ENCODE measurements at places on chromosomes 13 and 19.

DNA sequence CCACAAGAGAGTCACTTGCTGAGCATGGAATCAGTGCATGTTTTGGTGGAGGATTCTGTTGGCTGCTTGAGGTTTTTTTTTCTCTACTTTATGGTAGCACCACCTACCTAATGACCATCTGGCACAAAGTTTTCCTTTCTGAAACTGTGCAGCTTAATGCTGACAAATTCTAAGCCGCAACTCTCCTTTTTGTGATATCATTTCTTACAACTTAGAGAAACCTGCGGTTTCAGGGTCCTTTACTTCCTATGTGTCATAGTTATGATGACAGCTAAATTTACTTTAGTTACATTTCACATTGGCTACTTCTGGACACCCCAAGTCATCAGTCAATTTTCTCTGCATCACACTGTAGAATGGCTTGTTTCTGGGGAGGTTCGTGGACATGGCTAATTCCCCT, 115.4 kb upstream of the TMTC4 start:
- DNase-seq = no peak

- DNase-seq = no peak
Measured at GRCh38 chr19:10006335-10006708, 4.0 kb downstream of the COL5A3 start.

GRCh38 chr19:45406226-45407090, at the start of gene POLR1G:
Gene POLR1G, plus strand, starts transcription at chr19:45406644. Its CDS starts 53 bp downstream, at chr19:45406697.
- peak; percentile 84 for DNase-seq

DNA sequence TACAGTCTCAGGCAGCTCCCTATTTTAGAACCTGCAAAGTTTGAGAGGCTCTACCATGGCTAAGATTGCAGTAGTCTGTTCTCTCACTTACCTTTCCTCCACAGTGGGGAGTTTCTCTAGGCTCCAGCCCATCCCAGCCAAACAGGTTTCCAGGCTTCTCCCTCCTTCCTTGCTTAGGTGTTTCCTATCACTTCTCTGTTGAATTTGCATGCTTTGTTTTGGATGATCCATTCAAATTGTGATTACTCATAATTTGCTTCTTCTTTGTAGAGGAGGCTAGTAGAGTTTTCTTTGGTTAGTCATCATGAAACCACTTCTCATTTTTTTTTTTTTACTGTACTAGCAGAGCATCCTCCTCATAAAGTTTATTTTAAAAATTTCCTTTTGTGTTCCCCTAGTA, 1242.2 kb upstream of the MIR17HG start:
- no peak for DNase-seq

DNA sequence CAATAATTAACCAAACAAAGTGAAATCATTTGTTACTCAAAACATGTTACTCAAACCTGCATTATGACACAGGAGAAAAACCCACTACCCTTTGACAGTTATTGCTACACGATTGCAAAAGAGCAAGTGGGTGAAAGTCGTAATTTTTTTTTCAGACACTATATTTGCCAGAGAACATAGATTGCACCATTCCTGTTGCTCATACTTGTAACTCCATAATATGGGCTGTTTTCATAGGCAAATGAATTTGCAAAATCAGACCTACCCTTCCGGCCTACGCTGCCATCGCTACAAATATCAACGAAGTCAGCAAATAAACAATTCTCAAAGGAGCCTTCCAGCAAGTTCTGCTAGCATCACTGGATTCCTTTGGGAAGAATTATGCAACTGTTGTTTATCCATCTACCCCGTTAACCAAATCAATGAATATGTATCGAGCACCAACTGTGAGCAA, 396.5 kb downstream of the IRS2 start:
- DNase-seq = no peak

DNA sequence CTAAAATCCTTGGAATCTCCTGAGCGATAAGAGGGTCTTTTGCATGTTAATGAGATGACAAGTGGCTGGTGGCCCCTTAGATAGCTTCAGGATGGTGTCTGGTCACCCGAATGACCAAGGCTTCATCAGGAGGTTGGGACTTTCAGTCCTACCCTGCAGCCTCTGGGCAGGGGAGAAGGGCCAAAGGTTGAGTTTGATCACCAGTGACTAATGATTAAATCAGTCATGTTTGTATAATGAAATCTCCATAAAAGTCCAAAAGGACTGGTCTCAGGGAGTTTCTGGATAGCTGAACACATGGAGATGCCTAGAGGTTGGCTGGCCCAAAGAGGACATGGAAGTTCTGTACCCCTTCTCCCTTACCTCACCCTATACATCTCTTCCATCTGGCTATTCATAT, 316.2 kb downstream of the MTUS2 start:
- no peak for DNase-seq

DNA sequence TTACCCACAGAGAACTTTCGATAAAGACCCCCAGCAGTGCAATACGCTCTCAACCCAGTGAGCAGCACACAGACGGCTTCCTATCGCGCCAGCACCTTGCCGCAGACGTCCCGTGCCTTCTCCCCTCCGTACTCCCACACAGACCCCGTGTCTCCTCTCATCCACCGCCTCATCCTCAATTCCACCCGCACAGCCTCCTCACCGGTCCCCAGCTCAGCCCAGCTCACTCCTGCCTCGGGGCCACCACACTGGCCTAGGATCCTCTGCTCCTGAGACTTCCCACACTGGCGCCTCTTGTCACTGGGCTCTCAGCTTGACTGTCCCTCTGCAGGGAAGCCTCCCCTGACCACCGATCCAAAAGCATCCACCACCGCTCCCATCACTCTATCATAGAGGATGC, 9.0 kb downstream of the MLLT1 start:
- DNase-seq = no peak

- no peak for DNase-seq
Measured at GRCh38 chr13:27624071-27624470, 2.4 kb downstream of the POLR1D start.

- peak; percentile 16 for DNase-seq
Measured at GRCh38 chr19:44050740-44051649, 841 bp upstream of the ZNF223 start.

GRCh38 chr13:63460462-63461090, 2044.9 kb upstream of the PCDH20 start:
- DNase-seq = no peak

DNA sequence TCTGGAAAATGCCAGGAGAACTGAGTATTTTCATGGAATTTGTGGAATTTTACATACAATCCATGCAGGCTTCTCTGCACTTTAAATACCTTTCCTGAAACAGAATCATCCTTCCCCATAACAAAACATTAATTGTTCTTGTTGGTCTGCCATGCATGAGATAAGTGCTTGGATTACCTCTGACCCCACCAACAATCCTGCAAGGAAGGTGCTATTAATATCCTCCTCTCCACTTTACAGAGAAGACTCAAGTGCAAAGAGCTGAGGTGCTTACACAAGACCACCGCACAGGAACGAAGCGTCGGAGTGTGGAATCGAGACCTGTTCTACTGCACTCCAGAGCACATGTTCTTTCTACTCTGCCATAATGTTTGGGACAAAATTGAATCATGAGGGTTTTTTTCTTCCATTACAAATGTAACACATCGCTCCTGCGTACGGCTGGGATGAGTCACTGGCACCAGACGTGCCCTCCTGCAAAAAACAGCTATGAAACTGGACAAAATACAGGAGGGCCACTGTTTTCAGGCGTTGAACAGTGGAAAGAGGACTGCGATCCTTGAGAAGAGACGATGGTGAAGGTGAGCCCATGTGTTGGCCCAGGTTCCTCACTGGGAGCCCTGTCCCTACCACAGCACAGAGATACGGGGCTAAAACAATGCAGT, 12.9 kb upstream of the LRRC4B start:
- no peak for DNase-seq

DNA sequence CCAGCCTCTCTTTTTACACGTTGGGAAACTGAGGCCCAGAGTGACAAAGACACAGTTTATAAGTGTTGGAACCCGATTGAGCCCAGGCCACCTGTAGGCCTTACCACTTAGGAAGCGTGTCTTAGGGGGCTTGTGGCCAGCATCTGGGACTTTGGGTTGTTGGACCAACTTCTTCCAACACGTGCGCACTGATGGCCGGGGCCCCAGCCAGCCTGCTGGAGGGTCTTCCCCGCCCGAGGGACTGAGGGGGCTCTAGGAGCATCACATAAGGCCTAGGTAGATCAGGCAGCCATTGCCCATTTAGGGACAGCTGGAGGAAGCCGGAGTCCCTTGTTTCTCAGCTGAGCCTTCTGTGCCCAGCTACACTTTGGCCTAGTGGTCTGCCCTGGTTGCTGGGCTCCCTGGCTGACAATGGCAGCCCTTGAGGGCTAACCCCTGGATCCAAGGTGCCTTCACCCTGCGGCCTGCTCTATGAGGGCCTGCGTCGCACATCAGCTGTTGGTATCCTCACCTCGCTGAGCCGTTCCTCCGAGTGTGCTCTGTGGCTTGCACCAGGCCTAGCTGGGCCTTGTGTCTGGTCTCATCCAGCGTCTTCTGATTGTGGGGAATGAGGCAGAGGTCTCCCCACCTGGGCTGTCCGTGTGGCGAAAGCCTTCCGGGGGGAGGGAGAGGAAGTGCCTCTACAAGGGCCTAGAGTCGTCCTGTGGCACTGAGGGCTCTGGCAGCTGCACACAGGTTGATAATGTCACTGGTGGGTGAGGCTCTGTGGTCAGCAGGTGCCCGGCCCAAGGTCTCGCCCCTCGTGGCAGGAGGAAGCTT, 1.2 kb downstream of the RAB11B start:
- no peak for DNase-seq

DNA sequence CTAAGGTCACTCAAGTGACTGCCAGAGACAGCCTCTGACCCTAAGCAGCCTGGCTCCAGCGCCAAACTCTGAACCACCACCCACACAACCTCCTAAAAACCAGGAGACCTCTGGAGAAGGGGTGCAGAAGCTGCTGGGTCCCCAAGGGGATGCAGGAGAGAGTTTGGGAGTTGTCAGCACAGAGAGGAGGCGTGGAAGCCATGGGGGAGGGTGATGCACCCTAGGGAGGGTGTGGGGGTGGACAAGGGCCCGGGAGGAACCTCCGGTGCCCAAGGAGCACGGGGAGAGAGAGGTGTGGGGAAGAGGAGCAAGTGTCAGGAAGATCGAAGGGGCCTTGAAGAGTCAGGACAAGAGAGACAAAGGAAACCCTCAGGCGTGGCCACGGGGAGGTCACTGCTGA, 2.1 kb upstream of the HIPK4 start:
- no peak for DNase-seq

GRCh38 chr13:103187721-103188156, 121.5 kb upstream of the SLC10A2 start:
- no peak for DNase-seq

DNA sequence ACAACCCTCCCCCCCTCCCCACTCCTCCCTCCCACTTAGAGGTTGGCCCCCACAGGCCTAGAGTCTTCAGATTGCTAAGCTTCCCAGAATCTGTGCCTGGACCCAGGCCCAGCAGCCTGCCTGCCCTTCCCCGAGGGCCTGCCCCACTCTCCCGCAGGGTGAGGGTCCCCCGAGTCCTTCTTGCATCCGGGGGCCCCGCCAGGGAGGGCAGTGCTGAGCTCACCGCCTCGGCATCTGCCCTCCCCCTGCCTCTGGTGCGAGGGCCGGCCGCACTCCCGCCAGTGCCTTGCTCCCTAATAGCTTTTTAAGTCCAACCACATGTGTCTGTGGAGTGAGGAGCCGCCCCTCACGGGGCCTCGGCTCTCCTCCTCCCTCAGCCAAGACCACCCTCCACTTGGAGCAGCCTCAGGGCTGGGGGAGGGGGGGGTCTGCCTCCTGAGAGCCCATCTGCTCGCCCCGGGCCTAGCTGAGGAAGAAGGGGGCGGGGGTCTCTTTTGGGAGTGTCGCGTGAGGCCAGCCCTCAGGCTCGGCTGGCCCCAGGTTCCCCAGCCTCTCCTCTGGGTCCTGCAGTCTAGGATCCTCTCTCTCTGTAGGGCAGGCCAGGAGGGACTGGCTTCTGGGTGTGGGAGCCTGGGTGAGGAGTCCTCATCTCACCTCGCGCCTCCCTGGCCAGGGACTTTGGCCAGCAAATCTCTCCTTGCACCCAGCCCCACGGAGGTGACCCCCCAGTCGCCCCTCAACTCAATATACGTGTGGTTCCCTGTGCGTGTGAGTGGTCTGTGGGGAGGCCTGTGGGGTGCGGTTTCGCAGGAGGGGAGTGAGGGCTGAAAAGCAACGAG, 47.2 kb downstream of the LYL1 start:
- DNase-seq = no peak

- no peak for DNase-seq
Measured at GRCh38 chr13:41111454-41111853, 21.1 kb downstream of the KBTBD6 start.

DNA sequence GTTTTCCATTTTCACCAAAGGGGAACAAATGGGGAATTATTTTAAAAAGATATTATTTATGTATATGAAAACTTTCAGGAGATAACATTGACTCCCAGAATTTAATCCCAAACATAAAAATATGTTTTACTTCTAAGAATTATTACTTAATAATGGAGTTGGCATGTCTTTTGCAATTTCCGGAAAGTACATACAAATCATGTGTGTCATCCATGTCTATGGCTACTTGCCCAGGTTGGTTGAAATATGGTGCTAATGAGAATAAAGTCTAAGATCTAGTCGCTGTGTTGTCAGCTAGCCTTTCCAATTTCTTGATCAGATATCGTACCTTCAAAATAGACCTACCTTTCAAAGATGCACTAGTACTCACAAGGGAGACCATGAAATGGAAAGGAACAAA, 1003.2 kb upstream of the PCDH20 start:
- DNase-seq = no peak

GRCh38 chr13:42324704-42325103, 52.8 kb downstream of the AKAP11 start:
- no peak for DNase-seq

DNA sequence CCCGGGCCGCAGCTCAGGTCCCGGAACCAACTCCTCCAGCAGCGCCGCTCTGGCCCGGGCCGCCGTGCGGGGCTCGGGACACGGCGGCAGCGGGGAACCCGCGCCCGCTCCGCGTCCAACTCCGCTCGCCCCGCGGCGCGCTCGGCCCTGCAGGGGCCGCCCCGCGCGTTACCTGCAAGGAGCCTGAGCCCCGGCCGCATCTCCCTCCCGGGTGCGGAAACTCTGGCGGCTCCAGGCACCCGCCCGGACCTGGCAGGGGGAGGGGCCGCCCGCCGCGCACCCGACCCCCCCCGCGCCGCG, at the start of gene TMTC4:
TSS of gene TMTC4 (minus strand) at position 224 of the 300 bp plus-strand sequence. CDS start 4,433 bp downstream, outside the sequence.
- DNase-seq = no peak
